ENCODE measurements at places on chromosomes 3 and 15.

- no peak for DNase-seq
These were observed 202.9 kb downstream of the KBTBD8 start for GRCh38 chr3:67201026-67201425.

DNA sequence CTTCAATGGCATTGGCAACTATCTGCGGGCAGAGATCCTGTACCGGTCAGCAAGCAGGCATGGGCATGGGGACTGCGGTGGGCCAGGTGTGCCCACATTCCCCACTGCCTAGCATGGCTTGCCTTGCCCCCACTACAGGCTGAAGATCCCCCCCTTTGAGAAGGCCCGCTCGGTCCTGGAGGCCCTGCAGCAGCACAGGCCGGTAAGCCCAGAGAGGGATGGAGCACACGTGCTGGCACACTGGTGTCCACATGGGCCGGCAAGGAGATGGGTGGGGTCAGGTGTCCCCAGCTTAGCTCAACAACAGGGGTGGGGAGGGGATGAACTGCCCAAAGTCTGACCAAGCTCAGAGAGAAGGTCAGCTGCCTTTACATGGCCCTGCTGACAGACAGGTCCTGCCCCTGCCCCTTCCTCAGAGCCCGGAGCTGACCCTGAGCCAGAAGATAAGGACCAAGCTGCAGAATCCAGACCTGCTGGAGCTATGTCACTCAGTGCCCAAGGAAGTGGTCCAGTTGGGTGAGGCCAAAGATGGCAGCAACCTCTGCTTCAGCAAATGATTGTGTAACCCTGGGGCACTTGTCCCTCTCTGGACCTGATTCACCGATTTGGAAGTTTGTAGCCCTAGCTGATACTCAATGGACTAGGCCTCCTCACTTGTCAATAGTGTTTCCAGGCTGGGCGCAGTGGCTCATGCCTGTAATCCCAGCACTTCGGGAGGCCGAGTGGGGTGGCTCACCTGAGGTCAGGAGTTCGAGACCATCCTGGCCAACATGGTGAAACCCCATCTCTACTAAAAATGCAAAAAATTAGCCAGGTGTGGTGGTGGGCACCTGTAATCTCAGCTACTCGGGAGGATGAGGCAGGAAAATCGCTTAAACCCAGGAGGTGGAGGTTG is 5.6 kb downstream of the NEIL1 start:
- peak; percentile 7 for DNase-seq

- DNase-seq = no peak
These were observed 41.7 kb downstream of the DAPK2 start for GRCh38 chr15:64004587-64004986.

GRCh38 chr3:153553605-153553945 is 391.5 kb downstream of the RAP2B start:
- no peak for DNase-seq

GRCh38 chr15:70827721-70828120 is 26.2 kb downstream of the LARP6 start:
- no peak for DNase-seq

DNA sequence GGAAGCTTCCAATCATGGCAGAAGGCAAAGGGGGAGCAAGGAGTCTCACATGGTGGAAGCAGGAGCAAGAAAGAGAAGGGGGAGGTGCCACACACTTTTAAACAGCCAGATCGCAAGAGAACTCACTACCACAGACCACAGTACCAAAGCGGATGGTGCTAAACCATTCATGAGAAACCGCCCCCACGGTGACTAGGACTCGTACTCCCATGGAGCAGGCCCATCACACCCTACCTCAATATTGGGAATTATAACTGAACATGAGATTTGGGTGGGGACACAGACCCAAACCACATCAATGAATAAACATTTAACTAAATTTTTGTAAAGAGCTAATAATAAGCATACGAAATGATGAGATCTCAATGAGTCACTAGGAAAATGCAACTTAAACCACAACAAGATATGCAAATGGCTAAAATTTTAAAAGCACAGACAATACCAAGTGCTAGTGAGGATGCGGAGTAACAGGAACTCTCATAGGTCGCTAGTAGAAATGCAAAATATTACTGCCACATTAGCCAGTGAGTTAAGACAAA is 10.0 kb downstream of the MRPS25 start:
- DNase-seq = no peak

GRCh38 chr3:118909763-118910162 is 124.9 kb downstream of the IGSF11 start:
- no peak for DNase-seq

DNA sequence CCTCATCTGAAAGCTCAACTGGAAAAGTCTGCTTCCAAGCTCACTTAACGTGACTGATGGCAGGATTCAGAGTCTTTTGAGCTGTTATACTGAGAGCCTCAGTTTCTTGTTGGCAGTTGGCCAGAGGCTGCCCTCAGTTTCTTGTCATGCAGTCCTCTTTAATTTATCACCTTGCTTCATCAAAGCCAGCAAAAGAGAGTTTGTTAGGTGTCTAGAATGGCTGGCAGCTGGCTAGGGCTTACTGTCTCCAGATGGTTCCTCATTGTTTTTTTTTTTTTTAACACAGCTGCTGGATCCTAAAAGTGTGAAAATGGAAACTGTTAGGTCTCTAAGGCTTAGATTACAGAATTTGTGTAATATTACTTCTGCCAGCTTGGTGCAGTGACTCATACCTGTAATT is 310.6 kb downstream of the PDCD6IP start:
- DNase-seq = no peak

DNA sequence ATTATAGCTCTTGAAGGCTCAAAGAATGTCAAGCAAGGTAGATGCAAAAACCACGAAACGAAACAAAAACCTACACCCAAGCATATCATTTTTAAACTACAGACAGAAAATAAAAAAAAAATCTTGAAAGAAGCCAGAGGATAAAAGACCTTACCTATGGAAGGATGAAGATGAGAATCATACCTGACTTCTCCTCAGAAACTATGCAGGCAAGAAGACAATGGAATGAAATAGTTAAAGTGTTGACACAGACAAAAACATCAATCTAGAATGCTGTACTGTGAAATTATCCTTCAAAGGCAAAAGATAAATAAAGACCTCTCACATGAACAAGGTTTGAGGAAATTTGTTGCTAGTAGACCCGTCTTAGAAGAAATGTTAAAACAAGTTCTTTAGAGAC is 372.0 kb downstream of the ZIC4 start:
- no peak for DNase-seq

- DNase-seq = no peak
These were observed 22.9 kb upstream of the UTS2B start for GRCh38 chr3:191353022-191353777.

DNA sequence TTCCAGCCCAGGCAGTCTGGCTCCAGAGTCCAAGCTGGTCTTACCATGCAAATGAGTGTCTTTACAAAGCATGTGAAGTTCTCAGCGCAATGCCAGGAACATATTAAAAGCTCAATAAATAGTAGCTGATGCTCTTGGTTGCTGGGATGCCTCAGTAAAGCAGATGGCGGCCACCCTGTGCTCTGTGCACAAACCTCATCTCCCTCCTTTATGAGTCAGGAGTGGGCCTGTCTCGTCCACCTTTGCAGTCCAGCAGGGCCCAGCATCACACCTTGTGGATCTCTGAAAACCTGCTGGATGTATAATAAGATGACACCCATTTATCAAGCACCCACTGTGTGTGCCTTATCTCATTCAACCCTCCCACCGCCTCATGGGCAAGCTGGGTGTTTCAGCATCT is 42.7 kb downstream of the FAM174B start:
- DNase-seq = no peak

DNA sequence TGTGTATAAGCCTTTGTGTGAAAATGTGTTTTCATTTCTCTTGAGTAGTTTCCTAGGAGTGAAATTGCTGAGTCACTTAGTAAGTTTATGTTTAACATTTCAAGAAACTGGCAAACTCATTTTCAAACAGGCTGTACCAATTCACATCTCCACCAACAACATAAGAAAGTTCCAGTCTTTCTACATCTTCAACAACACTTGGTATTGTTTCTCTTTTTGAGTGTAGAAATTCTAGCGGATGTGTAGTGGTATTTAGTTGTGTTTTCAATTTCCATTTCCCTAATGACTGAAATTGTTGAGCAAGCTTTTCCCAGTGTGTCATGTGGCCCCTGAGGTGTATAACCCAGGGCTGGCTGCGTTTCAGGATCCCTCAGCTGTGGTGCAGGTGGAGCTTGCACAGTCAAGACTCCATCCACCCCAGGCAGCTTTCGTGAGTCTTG is 258.5 kb downstream of the PDCD6IP start:
- DNase-seq = no peak

GRCh38 chr15:74988007-74988800 is 7.2 kb upstream of the SCAMP5 start:
- DNase-seq = peak; percentile 42

DNA sequence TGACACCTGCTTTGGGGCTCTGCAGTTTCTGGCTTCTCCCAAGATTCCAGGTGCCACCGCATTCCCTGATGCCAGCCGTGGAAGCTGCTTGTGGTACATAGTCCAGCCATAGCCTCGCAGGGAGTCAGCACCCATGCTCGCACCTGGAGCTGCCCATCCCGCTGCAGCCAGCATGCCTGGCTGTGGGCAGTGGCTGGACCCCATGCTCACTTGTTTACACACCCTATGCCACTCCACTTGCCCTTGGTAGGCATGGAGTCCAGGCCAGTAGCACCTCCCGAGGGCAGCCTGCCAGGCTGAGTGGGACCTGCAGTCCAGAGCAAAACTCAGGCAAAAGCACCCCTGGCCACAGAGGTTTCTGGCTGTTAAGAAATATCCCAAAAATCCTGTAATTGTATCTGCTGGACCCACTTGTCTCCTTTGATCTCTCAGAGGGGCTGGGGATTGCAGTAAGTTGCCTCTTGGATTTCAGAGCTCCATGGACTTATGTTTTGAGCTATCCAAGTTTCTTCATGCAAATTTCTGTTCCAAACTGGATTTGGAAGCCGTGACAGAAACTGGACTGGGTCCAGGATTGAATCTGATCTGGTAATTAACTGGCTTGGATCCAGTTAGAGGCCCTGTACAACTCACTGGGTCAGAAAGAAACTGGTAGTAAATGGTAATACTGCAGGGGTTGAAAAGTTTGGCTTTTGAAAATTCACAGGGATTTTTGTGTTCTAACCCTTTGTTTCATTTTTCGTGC is 149.3 kb downstream of the FMN1 start:
- no peak for DNase-seq

DNA sequence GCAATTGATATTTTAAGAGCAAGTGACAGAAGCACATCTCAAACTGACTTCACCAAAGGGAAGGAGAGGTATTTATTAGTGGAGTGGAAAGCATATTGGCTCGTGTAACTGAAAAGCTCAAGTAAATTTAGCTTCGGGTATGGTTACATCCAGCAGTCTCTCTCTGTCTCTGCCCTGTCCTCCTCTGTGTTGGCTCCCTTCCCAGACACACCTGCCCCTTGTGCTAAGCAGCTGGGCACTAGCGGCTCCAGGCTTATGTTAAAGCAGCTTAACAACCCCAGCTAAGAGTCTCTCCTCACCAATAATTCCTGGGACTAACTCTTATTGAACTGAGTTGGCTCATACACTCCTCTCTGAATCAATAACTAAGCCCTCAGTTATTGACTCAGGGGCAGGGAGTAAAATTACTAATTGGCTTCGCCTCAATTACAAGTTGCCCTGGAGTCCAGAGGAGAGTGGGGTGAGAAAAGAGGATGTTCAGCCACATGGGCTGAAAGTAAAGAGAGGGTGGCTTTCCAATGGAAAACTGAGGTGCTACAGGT is 12.8 kb upstream of the SH3BP5 start:
- no peak for DNase-seq

GRCh38 chr15:65752151-65752700 is 39.9 kb downstream of the DENND4A start:
- DNase-seq = no peak

DNA sequence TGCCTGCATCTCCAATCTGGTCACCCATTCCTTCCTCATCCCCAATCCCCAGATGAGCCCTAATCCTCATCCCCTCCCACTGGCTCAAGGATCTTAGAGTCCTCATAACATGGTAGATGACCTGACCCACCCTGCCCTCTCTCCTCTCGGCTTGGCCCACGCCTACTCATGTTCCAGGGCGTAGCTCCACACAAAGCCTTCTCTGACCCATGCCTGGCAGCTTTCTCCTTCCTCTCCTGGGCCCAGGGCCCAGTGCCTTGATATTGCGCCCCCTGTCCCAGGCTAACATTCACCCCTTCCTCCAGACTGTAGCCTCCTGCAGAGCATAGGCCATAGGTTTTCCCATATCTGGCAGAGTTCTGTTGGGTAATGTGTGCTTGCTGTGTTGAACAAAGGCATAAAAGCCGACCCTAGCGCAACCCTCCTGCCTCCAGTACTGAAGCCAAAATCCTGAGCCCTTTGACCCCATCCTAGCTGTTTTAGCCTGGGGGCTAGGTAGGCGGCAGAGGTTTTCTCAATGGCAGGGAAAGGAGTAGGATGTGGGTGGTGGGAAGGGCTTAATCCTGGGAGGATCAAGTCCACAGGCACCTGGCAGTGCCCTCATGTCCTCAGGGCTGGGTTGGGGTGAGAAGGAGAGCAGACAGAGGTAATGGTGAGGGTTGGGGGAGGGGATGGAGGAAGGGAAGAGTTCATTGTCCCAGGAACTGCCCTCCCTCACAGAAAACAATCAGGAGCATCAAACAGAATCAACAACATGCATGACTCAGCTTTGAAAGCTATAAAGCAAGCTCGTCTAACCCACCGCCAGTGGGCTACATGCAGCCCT is 35.5 kb downstream of the MESD start:
- no peak for DNase-seq

DNA sequence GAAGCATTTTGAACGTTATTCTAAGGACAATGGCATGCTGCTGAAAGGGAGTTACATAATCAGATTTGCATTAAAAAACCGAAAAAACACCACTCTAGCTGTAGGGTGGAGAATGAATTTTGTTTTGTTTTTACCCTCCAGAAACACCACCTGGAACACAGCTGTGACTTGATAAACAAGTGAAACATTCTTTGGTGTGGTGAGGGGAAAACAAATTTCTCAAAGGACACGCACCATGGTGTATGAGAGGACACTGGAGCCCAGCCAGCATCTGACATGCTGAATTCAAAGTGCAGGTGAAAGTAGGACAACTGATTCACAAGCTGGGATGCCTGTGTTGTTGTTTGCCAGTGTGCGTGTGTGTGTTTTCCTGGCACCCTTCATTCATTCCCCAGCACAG is 554.5 kb upstream of the TBL1XR1 start:
- no peak for DNase-seq

GRCh38 chr15:49877117-49877872 is 241.7 kb downstream of the ATP8B4 start:
- DNase-seq = no peak

GRCh38 chr3:99543796-99544195 is 94.6 kb upstream of the COL8A1 start:
- no peak for DNase-seq

- DNase-seq = no peak
These were observed 8.5 kb downstream of the BHLHE40 start for GRCh38 chr3:4987538-4988296.

- no peak for DNase-seq
These were observed 131.6 kb downstream of the LRRK1 start for GRCh38 chr15:101050623-101051290.

- no peak for DNase-seq
These were observed 41.7 kb upstream of the GP5 start for GRCh38 chr3:194440756-194441155.

- DNase-seq = peak; percentile 74
These were observed at the start of gene ZKSCAN7 for GRCh38 chr3:44554626-44555592. Gene ZKSCAN7, plus strand, starts transcription at chr3:44555193. Its CDS starts 1,855 bp downstream, at chr3:44557048.

All from 8988T (cell line).